Heart right ventricle (tissue), 16 donors: ENCODE measurements at places on chromosomes 2 and 18.

- no peak overlapping the region for H3K27ac ChIP-seq
- DNase-seq: no peak
- no peaks in the 10 kb centered on the region for H3K27me3 ChIP-seq
- no peaks in the 10 kb centered on the region for H3K36me3 ChIP-seq
Measured at GRCh38 chr18:4807604-4808293, 352.6 kb upstream of the DLGAP1 start.

- no peak for DNase-seq
- H3K4me3 ChIP-seq: no peak overlapping the region
- no peaks in the 10 kb centered on the region for H3K36me3 ChIP-seq
- no peaks in the 10 kb centered on the region for H3K27me3 ChIP-seq
- no peaks in the 10 kb centered on the region for H3K4me1 ChIP-seq
- H3K27ac ChIP-seq: no peak overlapping the region
Measured at GRCh38 chr18:2312440-2312839, 258.9 kb downstream of the METTL4 start.

GRCh38 chr2:82391386-82391785 lies 2067.7 kb downstream of the SUCLG1 start:
- no peak overlapping the region for H3K27ac ChIP-seq
- H3K4me3 ChIP-seq: no peak overlapping the region
- DNase-seq: no peak
- no peaks in the 10 kb centered on the region for H3K36me3 ChIP-seq
- H3K27me3 ChIP-seq: no peaks in the 10 kb centered on the region

DNA sequence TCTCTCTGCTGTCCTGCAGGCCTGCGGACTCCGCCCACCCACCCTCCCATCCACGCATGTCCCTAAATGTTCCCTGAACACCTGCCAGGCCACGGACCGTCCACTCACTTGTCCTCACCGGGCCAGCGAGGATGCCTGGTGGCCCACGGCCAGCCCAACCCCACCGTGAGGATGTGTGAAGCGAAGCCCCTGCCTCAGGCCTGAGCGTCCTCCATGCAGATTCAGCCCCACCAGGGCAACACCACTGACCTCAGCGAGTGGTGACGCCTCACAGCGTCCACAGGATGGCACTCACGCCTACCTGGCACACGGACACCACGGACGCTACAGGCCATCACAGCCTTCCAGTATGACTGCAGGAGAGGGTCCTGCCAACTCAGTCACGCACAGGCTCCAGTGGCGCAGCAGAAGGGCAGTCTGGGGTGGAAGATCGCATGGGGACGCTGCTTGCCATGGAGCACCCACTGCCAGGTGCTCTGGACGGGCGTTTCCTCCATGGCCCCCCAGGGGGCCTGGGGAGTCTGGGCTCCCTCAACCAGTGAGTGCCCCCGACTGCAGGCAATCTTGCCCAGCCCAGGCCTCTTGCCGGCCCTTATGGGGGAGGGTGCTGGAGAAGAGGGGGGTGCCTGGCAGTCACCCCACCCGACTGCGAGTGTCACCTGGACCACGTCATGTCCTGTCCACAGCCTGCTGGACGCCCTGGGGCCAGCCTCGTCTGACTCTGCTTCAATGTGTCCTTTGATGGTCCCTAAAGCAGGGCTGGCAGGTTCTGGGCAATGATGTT lies 25.4 kb downstream of the HDAC4 start:
- no peak for DNase-seq
- no peak overlapping the region for H3K27ac ChIP-seq
- H3K4me1 ChIP-seq: peaks cover 9% of the 10 kb centered on the region
- H3K27me3 ChIP-seq: no peaks in the 10 kb centered on the region

- H3K4me3 ChIP-seq: no peak overlapping the region
- no peaks in the 10 kb centered on the region for H3K27me3 ChIP-seq
- no peak overlapping the region for H3K27ac ChIP-seq
- H3K4me1 ChIP-seq: no peaks in the 10 kb centered on the region
- H3K36me3 ChIP-seq: no peaks in the 10 kb centered on the region
Measured at GRCh38 chr2:238404406-238405216, 22.1 kb upstream of the ASB1 start.

DNA sequence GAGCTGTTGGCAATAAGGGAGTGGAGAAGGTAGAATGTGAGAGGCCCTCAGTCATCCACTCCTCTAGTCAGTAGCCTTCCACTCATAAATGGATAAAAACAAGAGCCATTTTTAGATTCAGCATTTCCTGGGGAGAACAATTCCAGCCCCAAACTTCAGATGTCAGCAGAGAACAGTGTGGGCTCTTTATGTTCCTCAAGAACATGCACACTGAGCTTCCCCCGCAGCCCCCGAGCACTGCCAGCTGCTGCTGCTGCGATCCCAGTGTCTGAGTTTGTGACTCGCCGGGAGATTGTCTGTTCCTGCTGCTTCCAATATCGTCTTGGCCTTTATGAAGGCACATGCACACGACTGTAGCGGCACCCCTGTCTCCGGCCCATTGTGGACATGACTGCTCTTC lies 143.7 kb upstream of the CTNNA2 start:
- H3K4me1 ChIP-seq: no peaks in the 10 kb centered on the region
- H3K4me3 ChIP-seq: no peak overlapping the region
- DNase-seq: no peak
- H3K27me3 ChIP-seq: no peaks in the 10 kb centered on the region

GRCh38 chr18:58723810-58724602 lies 52.7 kb downstream of the MALT1 start:
- H3K36me3 ChIP-seq: no peaks in the 10 kb centered on the region
- H3K4me1 ChIP-seq: no peaks in the 10 kb centered on the region
- H3K27ac ChIP-seq: no peak overlapping the region

GRCh38 chr2:144270951-144271350 lies 249.0 kb downstream of the ZEB2 start:
- no peaks in the 10 kb centered on the region for H3K27me3 ChIP-seq
- no peaks in the 10 kb centered on the region for H3K4me1 ChIP-seq
- no peaks in the 10 kb centered on the region for H3K36me3 ChIP-seq
- DNase-seq: no peak
- no peak overlapping the region for H3K4me3 ChIP-seq

DNA sequence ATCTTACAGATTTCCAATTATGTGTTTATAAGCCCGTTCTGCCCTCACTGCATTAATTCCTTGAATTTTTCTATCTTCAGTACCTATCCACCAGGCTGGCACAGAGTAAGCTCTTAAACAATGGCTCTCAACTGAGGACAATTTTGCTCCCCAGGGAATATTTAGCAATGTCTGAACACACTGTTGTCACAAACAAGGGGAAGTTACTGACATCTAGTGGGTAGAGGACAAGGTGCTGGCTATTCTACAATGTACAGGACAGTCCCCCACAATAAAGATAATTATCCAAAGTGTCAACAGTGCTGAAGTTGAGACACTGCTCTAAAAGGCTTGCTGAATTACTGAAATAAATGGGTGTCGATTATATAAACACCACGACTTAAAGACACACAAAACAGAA lies 5.0 kb downstream of the NDUFS1 start:
- H3K4me1 ChIP-seq: peaks cover 40% of the 10 kb centered on the region
- H3K27ac ChIP-seq: no peak overlapping the region
- no peak for DNase-seq
- H3K4me3 ChIP-seq: no peak overlapping the region
- H3K27me3 ChIP-seq: no peaks in the 10 kb centered on the region

GRCh38 chr18:49609256-49610021 lies 47.6 kb downstream of the LIPG start:
- no peaks in the 10 kb centered on the region for H3K36me3 ChIP-seq
- H3K4me1 ChIP-seq: no peaks in the 10 kb centered on the region
- H3K27me3 ChIP-seq: peaks cover 4% of the 10 kb centered on the region
- no peak for DNase-seq
- H3K4me3 ChIP-seq: no peak overlapping the region

DNA sequence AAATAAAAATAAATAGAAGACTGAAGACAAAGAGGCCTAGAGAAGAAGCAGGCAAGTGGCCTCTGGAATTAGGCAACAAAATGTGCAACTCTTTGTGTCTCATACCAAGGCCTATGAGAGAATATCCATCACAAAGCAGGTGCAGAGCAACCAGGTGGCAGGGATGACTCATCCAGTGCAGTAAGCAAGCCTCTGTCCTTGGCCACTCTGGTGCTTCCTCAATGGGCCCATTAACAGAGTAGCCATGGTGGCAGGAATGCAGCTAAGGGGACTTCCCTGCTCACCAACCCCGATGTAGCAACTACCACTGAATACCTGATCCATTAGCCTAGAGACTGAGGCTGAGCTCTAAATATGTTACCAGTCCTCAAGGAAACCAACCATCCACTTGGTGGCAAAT lies 11.0 kb upstream of the EPG5 start:
- H3K27me3 ChIP-seq: no peaks in the 10 kb centered on the region
- no peak for DNase-seq

GRCh38 chr2:20919297-20919800 lies 96.4 kb upstream of the LDAH start:
- no peaks in the 10 kb centered on the region for H3K36me3 ChIP-seq
- peaks cover 6% of the 10 kb centered on the region for H3K27me3 ChIP-seq
- H3K27ac ChIP-seq: no peak overlapping the region
- DNase-seq: no peak

DNA sequence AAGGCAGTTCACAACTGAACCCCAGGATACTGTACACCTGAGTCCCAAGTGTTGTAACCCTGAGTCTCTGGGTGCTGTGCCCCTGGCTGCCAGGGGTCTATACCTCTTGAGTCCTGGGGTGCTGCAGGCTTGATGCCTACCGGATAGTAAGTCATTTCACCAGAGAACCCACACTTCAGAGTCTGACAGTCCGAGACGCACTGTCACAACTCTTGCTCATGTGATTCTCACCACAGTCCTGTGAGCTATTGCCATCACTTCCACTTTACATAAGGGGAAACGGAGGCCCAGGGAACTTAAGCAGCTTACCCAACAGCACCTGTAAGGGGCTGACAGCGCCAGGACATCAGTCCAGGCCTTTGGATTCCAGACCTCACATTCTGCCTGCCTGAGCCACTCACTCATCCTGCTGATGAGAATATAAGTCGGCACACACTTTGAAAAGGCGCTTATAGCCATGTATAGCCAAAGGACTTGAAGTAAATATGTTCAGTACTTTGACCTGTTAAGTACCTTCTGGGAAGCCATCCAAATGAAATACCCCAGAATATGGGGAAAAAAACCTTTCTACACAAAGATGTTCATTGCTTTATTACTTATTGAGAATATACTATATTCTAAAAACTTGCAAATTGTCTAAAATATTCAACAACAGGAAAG lies 180.7 kb upstream of the ID2 start:
- H3K4me3 ChIP-seq: no peak overlapping the region
- H3K4me1 ChIP-seq: peaks cover 12% of the 10 kb centered on the region
- no peaks in the 10 kb centered on the region for H3K27me3 ChIP-seq
- no peaks in the 10 kb centered on the region for H3K36me3 ChIP-seq

GRCh38 chr2:190199109-190199508 lies 120.5 kb downstream of the HIBCH start:
- no peak for DNase-seq
- H3K27me3 ChIP-seq: no peaks in the 10 kb centered on the region
- H3K4me1 ChIP-seq: peaks cover 7% of the 10 kb centered on the region
- H3K36me3 ChIP-seq: peaks cover 19% of the 10 kb centered on the region
- no peak overlapping the region for H3K4me3 ChIP-seq

DNA sequence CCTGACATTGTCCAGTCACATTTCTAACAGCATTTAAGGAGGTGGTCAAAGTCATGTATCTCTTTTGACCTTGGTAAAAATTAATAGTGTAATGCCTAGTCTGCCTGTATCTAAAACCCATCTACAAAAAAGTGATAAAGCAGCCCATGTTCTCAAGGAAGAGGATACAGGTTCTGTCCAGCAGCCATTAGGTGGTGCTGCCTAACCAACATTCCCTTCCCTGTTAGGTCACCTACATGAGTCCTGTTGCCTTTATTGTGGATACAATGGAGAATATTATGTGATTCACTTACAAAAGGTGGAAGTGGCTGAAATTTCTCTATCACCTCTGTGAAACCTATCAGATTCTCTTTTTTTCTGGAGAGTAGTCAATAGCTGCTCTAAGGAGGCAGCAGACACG lies 52.5 kb downstream of the AQP4 start:
- H3K27me3 ChIP-seq: peaks cover 5% of the 10 kb centered on the region
- peak; percentile 27 for DNase-seq

GRCh38 chr2:124079045-124079444 lies 54.0 kb downstream of the CNTNAP5 start:
- no peak overlapping the region for H3K4me3 ChIP-seq
- H3K27ac ChIP-seq: no peak overlapping the region
- DNase-seq: no peak
- H3K4me1 ChIP-seq: no peaks in the 10 kb centered on the region
- no peaks in the 10 kb centered on the region for H3K36me3 ChIP-seq

- peaks cover 53% of the 10 kb centered on the region for H3K4me1 ChIP-seq
- H3K36me3 ChIP-seq: no peaks in the 10 kb centered on the region
- peaks cover 1% of the 10 kb centered on the region for H3K27me3 ChIP-seq
- H3K27ac ChIP-seq: peak overlapping the region; percentile 19
Measured at GRCh38 chr2:127410871-127411652, 7.2 kb upstream of the PROC start.

GRCh38 chr2:102672107-102672776 lies 52.9 kb downstream of the SLC9A2 start:
- no peak overlapping the region for H3K4me3 ChIP-seq
- no peaks in the 10 kb centered on the region for H3K27me3 ChIP-seq
- no peak for DNase-seq

- H3K4me3 ChIP-seq: no peak overlapping the region
- no peak for DNase-seq
- no peaks in the 10 kb centered on the region for H3K27me3 ChIP-seq
- H3K4me1 ChIP-seq: peaks cover 5% of the 10 kb centered on the region
- no peaks in the 10 kb centered on the region for H3K36me3 ChIP-seq
Measured at GRCh38 chr18:26745288-26746181, 120.0 kb downstream of the AQP4 start.

GRCh38 chr2:233482616-233483015 lies 84.0 kb downstream of the USP40 start:
- no peak overlapping the region for H3K4me3 ChIP-seq
- H3K4me1 ChIP-seq: peaks cover 27% of the 10 kb centered on the region
- no peak for DNase-seq
- H3K27me3 ChIP-seq: no peaks in the 10 kb centered on the region
- no peaks in the 10 kb centered on the region for H3K36me3 ChIP-seq

DNA sequence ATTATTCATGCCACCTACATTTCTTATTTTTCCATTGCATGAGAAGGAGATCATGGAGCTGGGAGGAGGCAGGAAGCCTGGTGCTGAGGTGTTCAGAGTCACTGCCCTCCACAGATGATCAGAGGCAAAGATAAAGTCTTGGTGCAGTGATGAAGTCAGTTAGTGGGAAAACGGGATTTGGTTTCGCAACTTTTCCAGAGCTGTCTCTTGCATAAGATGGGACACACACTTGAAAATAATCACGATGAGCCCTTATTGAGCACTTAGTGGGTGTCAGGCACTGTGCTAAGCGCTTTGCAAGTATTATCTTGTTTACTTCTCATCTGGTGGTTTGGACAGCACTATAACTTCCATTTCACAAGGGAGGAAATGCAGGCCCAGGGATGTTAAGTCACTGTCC lies 222.1 kb upstream of the SMAD2 start:
- no peaks in the 10 kb centered on the region for H3K27me3 ChIP-seq
- H3K27ac ChIP-seq: no peak overlapping the region
- H3K4me1 ChIP-seq: no peaks in the 10 kb centered on the region
- no peak overlapping the region for H3K4me3 ChIP-seq
- no peaks in the 10 kb centered on the region for H3K36me3 ChIP-seq
- no peak for DNase-seq

- H3K4me3 ChIP-seq: no peak overlapping the region
- H3K27me3 ChIP-seq: no peaks in the 10 kb centered on the region
Measured at GRCh38 chr18:27848336-27848735, 328.6 kb downstream of the CDH2 start.

- H3K27ac ChIP-seq: no peak overlapping the region
- no peaks in the 10 kb centered on the region for H3K4me1 ChIP-seq
- H3K36me3 ChIP-seq: no peaks in the 10 kb centered on the region
- no peak overlapping the region for H3K4me3 ChIP-seq
- H3K27me3 ChIP-seq: no peaks in the 10 kb centered on the region
Measured at GRCh38 chr2:10169581-10169980, 47.0 kb downstream of the RRM2 start.
